Suppressor macrophage (primary cell): ENCODE measurements at places on chromosomes 7 and 10.

DNA sequence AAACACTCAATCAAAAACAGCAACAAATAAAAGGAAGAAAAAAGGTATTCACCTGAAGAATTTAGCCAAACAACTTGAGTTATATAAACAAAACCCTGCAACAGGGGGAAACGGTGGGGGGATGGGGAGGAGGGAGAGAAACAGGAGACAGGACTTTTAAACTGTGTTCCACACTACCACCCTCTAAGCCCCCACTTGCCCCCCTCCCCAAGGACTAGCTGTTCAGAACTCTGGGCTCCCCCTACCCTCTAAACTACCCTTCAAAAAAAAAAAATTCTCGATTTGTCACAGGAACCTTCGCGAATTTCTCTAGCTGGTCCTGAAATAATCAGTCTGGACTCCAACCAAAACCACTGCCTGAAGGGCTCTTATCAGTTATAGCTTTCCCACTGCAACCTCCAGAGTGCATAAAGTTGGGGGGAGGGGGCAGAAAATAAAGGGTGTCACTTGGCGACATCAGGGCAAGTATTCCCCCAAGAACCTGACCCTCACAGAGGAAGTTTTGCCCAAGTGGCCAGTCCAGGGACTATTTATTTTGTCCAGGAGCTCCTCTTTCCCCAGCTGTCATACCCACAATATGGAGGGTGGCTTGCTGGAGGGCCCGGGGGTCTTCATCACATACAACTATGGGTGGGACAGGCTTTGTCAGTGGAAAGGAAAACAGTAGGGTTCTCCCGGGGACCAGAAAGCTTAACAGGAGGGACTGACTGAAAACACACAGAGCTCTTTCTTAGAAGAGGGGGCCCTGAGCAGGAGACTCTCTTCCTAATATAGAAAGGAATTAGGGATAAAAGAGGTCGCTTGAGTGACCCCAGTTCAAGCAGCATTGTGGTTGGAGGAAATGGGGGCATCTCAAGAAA is 1.3 kb downstream of the UBE2H start:
- peak; percentile 30 for DNase-seq

DNA sequence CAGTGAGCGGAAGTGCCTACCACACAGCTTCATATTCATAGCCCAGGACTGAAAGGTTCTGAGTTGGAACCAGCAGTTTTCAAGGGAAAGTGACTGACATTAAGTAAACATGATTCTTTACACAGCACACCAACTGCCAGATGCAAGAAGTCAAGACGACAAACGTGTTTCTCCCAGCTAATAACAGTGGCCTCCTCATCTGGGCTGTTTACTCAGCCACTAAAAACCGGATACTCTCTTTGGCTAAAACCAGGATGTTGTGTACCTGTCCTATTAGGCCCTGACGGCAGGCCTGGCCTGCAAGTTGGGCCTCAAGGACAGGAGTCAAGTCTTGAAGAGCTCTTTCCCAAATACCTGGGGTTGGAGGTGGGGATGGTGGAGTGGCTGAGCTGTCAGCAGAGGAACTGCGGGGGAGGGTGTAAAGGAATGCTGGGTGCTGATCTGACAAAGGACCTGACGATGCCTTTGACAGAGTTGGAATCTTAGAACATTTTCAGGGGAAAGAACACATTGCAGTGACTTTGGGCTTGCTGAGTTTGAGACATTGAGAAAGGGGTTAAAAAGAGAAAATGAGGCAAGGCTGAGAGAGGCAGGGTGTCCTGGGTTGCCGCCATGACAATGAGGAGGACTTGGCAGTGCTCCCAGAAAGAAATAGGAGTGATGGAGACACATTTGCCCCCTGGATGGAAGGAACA is 57.7 kb downstream of the STEAP1B start:
- DNase-seq: no peak

DNA sequence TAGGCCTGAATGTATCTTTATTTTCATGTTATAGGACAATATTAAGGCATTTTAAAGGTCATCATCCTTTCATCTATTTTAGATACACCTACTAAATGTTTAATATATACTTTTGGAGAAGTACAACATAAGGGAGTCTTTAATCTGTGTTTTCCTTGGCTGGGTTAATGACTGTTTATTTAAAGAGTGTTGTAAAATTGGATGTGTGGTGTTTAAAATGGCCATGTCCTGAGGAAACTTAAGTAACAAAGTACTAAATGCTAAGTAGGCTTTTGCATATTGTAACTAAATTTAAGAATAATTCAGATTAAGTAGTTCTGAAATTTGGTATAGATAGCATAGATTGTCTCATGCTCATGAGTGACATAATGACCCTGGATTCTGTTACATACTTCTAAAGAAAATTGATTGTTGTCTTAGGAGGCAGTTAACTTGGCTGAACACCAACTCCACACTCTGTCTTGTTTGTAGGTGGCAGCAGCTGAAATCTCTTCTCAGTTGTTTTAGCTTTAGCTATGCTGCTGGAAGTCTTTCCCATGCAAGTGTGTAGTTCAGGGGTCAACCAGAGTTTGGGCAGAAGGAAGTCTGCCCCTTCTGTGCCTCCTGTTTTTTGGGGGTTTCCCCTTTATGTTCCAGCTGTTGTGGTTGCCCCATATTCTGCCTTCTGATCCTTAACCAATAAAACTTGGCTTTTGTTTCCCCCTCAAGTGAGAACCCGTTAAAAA is 29.2 kb downstream of the DLD start:
- peak; percentile 18 for DNase-seq

GRCh38 chr10:110233846-110234245 is 26.4 kb downstream of the MXI1 start:
- DNase-seq: no peak

GRCh38 chr7:67518580-67518979 is 521.9 kb downstream of the TYW1 start:
- no peak for DNase-seq

GRCh38 chr7:54483523-54483922 is 58.7 kb upstream of the VSTM2A start:
- no peak for DNase-seq

- DNase-seq: no peak
Observed at GRCh38 chr10:69385454-69386350, 31.0 kb downstream of the TACR2 start.

- peak; percentile 6 for DNase-seq
Observed at GRCh38 chr7:141071260-141071854, 2.5 kb upstream of the TMEM178B start.

GRCh38 chr7:143261901-143262300 is 1.3 kb upstream of the GSTK1 start:
- no peak for DNase-seq

DNA sequence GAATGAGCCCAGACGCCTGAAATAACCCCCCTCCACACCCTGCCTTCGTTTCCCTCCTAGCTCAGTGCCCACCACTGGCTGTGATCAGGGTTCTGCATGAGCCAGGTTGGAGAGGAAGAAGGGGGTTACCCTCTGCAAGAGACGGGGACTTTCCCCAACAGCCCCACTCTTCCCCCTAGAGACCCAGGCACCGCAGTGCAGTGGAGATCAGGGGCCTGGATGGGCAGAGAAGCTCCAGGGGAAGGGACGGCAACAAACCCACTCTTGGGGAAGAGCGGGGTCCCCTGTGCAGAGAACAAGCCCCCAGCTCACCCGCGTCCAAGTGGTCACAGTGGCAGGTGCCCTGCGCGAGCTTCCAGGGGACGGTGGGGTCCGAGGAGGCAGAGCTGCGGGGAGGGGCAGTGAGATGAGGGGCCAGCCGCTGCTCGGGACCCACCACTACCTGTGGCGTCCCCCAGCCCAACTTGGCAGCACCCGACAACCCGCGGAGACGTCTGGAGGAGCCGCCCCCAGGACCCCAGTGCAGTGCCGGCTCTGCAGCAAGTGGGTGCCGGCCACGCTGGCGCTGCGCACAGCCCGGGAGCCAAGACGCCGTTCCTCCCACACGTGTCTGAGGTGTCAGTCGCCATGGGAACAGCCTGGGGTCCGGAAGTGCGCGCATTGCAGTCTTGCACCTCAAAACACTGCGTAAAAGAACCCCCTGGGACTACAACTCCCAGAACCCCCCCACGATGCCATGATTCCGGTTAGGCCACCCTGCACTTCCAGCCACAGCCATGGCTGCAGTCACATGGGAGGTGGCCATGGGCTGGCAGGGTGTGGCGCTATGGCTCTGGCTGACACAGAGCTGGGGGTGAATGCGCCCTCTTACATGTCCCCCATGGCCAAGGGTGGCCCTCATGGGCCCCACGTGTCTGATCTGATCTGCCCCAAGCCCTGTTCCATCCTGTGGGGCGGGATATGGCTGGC is 45.8 kb upstream of the WIPI2 start:
- peak; percentile 26 for DNase-seq

GRCh38 chr7:103466814-103467213 is 20.8 kb upstream of the SLC26A5 start:
- no peak for DNase-seq

DNA sequence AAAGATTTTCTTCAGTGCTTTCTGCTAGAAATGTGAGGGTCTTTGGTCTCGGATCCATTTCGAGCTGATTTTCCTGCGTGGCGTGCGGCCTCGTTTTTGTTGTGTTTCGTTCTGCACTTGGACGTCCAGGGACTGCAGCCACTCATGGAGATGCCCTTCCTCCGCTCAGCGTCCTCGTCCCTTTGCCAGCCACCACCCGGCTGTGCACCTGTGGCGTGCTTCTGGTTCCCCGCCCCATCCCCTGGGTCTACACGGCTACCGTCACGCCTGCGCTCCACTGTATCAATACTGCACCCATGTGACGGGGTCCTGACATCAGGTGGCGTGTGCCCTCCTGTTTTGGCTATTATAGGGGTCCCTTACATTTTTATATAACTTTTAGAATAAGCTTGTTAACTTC is 42.7 kb upstream of the NKX6-2 start:
- DNase-seq: no peak
